ENCODE measurements at places on chromosomes 16 and 17.

DNA sequence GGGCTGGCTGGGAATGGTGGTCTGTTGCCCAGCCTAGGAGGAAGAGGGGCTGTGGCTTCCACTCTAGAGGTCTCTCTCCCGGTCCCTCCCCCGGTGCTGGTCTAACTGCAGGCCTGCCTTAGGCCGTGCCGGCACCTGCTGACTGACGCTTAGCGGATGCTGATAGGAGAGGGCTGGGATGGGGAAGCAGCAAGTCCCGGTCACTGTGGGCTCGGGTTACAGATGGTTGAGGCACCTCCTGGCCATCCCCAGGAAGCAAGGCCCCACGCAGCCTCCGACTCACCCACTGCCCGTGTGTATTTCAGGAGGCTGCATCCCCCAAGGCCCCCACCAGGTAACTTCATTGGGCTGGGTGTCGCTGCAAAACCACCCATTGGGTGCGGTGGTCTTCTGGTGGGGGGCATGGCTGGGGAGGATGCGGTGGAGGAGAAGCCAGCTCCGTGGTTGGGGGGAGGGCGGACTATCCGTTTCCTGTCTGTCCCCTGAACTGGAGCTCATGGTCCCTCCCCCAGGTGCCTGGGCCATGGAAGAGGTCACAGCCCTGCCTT lies 278.9 kb downstream of the SEC14L1 start:
- DNase-seq, result no peak

DNA sequence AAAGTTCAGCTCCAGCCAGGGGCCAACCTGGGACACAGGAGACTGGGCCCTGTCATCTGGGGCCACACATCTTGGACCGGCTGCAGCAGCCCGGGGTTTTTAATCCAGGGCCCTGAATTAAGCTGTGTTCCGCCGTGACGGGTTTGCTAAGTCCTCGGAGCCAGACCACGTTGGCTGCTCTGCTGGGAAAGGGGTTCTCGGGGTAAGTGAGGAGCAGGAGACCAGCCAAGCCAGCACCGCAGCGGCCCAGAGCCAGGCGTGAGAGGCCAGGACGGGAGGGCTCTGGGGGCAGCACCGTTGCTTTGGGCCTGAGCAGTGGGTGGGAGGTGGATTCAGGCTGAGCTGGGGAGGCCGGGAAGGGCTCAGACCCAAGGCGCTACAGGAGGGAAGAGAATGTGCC lies 31.3 kb upstream of the CBX4 start:
- DNase-seq, result no peak

GRCh38 chr16:71540-72401 lies 660 bp downstream of the RHBDF1 start:
- peak; percentile 69 for DNase-seq

DNA sequence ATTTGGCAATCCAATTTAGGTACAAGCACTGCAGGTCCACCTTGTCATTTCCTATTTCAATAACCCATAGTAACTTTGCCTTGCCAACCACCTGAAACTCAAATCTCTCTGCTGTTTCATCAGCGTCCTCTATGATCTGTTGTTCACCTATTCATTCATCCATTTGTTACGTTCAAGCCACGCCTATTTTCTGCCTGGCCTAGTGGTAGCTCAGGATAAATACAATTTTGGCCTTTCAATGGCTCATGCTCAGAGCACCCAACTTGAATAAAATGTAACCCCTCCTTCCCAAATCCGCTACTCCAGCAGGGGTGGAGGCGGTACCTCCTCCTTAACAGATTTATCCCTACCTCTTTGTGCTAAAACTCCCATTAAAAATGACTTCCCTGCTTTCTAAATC lies 3.6 kb upstream of the FBXO47 start:
- DNase-seq, result no peak

DNA sequence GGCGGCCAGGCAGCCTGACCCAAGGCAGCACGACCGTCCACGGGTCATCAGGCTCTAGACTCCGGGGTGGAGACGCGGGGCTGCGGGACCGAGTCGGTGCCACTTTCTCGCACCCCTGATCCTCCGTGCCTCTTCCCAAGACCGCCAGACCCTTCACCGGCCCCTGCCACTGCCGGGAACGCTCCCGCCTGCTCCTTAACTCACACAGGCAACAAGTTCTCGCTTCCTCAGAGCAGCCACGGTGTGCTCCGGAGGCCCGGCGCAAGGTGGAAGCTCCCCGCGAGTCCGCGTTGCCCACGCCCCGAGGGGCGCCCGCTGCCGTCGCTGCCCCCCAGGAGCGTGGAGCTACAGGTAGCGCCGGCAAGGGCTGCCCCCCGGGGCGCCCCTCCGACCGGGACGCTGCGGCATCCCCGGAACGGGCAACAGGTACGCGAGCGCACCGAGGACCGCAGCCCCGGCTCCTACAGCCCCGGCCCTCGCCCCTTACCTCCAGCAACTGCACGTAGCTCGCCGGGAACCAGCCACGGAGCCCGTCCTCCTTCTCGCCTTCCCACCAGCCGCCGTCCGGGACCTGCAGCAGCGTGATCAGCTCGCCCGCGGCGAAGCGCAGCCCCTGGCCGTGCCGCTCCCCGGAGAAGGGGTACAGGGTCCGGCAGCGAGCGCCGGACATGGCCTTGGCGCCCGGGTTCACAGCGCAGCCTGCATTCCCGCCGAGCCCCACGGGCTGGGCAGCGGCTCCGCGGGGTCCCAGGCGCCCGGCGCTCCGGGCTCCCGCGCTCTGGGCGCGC lies 491 bp downstream of the GAS7 start:
- no peak for DNase-seq

DNA sequence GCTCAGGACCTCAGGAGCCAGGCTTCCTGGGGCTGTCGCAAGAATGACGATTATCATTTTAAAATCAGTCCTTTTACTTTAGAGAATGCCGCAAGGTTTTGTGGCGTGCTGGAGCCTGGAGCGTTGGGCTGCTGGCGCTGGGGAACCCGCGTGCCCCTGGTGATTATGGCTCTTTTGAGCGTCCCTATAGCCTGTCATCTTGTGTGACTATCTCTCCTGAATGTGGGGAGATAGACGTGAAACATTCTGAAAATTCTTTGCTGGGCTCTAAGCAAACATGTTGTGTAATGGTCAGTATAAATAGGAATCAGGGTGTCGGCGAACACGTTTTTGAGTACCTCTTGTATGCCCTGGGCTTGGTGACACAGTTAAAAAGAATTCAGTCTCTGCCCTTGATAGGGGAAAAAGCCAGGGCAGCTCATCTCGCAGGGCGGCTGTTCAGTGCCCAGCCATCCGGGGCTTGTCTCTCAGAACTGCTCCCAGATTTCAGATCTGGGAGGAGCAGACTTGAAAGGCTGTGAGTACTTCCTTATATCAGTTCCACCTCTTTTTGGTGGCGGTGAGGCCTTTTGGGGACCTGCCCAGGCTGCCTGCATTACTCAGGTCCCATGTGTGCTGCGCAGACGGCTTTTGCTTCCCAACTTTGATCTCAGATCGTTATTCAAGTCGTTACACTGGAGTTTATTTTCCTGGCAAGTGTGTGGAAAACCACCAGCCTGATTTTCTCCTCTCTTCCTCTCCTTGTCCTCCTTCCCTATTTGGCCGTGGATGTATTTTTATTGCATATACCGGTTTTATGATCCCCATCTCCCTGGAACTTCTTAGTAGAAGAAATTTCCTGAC lies 973 bp downstream of the SLC7A6 start:
- peak; percentile 43 for DNase-seq

GRCh38 chr17:78474614-78475146 lies 96.2 kb downstream of the PGS1 start:
- DNase-seq, result no peak
